ENCODE measurements at places on chromosomes 12 and 14.

DNA sequence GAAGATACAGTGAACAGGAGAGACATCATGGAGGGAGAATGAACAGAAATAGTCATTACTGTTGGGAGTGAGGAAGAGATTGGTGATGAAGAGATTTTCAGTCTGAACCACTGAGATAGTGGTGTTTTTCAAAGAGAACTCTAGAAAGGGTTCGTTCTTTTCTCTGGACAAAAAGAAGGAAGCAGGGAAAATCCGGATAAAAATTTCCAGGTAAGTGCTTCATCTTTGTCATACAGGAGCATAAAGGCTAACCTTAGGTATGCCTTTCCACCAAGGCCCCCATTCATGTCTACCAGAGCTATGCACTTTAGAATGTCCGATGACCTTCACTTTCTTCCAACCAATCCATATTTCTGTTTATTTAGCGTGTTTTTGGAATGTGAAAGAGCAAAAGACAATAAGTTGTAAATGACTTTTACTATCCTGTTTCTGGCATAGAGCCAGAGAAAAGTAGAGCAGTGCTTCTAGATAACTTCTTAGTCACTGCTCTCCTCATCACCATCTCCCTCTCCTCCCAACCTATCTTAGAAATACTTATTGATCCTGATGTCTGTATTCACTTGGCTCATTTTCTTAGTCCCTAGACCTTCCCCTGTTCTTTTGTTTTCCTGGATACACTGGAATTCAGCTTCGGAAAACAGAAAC, 116.5 kb downstream of the TTC6 start:
- DNase-seq, result no peak

- DNase-seq, result no peak
These were observed 74.9 kb downstream of the DIO2 start for GRCh38 chr14:80136358-80136757.

DNA sequence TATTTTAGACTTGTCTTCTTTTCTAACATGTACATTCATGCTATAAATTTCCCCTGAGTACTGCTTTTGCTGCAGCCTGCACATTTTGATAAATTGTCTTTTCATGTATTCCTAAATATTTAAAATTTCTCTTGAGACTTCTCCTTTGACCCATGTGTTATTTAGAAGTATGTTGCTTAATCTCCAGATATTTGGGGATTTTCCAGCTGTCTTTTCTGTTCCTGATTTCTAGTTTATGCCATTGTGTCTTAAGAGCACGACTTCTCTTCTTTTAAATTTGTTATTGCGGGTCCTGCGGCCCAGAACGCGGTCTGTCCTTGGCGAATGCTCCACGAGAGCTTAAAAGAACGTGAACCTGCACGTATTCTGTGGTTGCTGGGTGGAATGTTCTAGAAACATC, 136.4 kb downstream of the KIF26A start:
- DNase-seq, result no peak

DNA sequence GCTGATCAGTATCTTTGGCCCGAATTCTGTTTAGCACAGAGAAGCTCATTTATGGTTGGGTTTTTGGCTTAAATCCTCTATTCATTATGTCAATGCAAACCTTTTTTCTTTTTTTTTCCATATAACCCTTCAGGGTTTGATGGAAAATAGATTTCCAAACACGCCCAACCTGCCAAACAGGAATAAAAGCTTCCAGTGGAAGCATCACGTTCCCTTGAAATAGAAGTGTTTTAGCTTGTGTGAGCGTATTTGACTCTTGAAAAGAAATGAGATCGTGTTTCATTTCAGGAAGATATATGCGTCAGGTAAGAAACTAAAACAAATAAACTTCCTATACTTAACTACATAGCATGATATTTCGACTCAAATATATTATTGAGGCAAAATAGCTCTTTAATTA, at the start of gene PIK3C2G:
TSS of gene PIK3C2G (plus strand) at position 246 of the 400 bp plus-strand sequence. CDS start 20,564 bp downstream, outside the sequence.
- no peak for DNase-seq

GRCh38 chr12:90327793-90328743, 619.4 kb upstream of the ATP2B1 start:
- DNase-seq, result no peak

DNA sequence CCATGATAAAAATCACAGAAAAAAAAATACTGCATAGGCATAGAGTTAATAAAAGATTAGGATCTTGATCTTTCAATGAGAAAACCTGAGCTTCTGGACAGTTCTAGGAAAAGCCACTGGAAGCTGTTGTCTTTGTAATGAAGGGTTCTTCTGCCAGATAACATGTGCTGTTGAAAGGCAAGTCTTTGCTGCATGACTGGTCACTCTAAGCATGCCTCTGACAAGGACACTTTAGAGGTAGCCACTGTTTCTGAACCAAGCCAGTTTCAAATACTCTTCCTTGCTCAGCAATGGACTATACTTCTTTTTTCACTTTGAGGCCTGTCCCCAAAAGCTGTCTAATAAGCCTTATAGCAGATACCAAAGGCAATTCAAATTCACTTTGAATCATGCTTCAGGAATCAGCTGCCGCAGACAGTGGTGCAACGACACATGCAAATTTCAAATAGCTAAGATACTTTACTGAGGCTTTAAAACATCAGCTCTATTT, 70.2 kb downstream of the BTG1 start:
- DNase-seq, result no peak

DNA sequence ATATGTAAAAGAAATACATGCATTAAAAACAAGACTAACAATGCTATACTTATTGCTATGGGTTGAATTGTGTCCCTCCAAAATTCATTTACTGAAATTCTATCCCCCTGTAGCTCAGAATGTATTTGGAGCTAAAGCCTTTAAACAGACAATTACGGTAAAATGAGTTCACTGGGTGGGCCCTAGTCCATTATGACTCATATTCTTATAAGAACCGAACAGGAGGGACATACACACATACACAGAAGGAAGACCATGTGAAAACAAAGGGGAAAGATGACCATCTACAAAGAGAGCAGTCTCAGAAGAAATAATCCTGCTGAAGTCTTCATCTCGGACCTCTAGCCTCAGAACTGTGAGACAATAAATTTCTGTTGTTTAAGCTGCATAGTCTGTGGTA, 77.1 kb upstream of the ANKS1B start:
- no peak for DNase-seq

- DNase-seq, result no peak
These were observed 567.7 kb downstream of the LRFN5 start for GRCh38 chr14:42174357-42174756.

GRCh38 chr14:72788972-72789728, 104.8 kb downstream of the DPF3 start:
- DNase-seq, result no peak

GRCh38 chr12:28413460-28414109, 223.3 kb downstream of the CCDC91 start:
- no peak for DNase-seq
